Caki2 (cell line): ENCODE measurements at places on chromosomes 1 and 21.

- no peak for DNase-seq
Observed at GRCh38 chr1:158534496-158534895, 19.7 kb downstream of the OR6Y1 start.

GRCh38 chr1:115134850-115135480, 45.7 kb upstream of the TSPAN2 start:
- DNase-seq: peak; percentile 40

DNA sequence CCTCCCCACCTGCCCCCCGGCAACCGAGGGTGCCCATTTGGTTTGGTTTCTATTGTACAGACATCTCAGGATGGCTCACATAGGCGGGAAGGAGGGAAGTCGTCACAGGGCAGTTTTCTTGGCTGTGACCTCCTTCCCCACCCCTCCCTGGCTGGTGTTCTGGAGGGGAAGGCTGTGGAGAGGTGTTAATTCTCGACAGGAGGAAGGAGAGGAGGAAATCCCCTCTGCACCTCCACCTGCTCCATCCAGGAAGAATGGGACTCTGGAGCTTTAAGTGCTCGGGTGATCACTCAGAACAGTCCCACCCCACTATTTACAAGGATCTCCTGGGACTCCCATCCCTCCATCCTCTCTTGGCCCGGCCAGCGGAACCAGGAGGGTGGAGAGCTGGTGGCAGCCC, 7.6 kb downstream of the MEX3A start:
- no peak for DNase-seq

DNA sequence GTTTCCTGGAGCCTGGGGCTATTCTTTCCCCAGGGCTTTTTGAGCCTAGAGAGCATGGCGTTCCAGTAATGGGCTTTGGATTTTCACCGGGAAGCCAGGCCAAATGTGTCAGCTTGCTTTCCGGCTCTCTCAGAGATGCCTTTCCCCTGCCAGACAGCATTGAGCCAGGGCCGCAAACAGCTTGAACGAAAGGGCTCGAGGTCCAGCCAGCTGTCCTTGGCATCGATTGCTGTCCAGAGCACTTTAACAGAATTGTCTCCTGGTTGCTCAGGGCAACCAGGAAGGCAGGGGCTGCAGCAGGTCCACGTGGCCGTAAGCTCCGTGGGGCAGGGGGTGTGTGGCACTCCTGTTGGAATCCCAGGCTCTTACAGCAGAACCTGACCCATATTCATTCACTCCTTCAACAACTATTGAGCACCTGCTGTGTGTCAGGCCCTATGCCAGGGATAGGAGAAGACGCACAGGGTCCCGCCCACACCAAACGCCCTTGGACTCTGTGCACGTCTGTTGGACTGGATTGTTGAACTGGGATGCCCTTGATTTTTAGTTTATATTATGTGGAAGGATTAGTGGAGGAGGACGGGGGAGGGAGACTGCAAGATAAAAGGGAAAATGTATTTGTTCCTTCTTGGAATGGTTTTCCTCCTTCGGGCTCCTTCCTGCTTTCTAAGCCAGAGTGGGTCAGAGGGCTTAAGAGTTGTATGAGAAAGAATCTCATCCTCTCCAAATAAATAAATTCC, 38.7 kb upstream of the EFHD2 start:
- DNase-seq: no peak

GRCh38 chr1:44842862-44843655, at the start of gene PTCH2:
Gene PTCH2, minus strand, starts transcription at chr1:44843253. Its CDS starts 321 bp downstream, at chr1:44842932.
- peak; percentile 26 for DNase-seq

DNA sequence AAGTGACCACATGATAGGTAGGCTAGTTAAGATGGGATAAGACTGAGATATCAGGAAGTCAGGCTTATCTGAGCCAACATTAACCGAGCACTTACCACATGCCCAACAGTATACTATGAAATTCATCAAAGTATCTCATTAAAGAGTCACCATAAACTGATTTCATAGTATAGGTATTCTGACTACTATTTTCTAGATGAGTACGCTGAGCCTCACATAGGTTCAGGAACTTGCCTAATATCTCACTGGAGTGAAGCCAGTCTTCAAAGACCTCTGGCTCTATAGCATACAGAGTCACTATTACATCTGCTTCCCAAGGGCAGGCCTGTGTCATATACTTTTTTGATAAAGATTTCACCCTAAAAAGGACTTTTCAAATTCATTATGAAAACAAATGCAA, 115.6 kb upstream of the NGF start:
- DNase-seq: no peak

DNA sequence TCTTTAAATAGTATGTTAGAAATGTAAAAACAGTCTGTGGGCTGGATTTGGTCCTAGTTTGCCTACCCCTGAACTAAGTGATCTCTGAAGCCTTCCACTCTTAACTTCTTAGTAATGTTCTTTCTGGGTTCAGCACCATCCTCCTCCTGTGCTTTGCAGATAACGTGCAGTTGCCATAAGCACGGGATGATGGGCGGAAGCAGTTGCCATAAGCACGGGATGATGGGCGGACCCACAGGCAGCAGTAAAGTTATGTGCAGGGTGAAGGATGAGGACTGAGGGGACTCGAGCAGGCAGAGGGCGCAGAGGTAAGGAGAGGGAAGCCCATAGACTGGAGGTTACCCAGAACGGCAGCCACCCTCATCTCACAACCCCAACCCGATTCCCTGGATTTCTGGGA, 25.6 kb downstream of the GPA33 start:
- no peak for DNase-seq

DNA sequence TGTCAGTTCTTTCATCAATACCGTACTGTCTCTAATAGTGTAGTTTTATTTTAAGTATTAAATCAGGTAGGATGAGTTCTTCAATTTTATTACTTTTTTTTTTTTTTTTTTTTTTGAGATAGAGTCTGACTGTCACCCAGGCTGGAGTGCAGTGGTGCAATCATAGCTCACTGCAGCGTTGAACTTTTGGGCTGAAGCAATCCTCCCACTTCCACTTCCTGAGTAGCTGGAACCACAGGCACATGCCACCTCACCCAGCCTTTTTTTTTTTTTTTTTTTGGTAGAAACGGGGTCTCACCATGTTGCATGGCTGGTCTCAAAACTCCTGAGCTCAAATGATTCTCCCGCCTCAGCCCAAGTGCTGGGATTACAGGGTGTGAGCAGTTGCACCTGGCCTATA, 44.3 kb downstream of the INAVA start:
- DNase-seq: no peak

- DNase-seq: no peak
Observed at GRCh38 chr1:27593678-27594563, 10.0 kb downstream of the AHDC1 start.

GRCh38 chr1:219463636-219464035, 149.3 kb downstream of the ZC3H11B start:
- no peak for DNase-seq

- DNase-seq: no peak
Observed at GRCh38 chr1:192343344-192343743, 26.6 kb downstream of the RGS21 start.

GRCh38 chr1:36125129-36125991, at the start of gene COL8A2:
Gene COL8A2, minus strand, starts transcription at chr1:36125222. Its CDS starts 24,980 bp downstream, at chr1:36100242.
- DNase-seq: no peak

DNA sequence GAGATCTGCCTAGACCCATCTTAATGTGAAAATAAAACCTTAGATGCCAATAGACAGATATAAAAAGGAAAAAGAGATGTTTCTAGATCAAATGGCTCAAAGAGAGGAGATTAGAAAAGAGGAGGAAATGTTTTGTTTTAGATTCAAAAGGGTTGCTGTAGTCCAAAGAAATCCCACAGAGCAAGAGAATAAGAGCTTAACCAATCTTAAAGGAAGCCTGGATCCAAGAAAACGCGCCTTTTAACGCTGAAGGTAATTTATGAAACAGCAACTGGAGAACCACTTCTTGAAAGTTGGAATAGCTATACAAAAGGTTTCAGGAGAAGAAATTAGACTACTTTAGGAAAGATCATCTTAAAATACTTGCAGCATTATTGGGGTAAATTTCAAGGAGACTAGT, 298.8 kb downstream of the BRINP2 start:
- DNase-seq: no peak

- peak; percentile 30 for DNase-seq
Observed at GRCh38 chr1:172350856-172351255, 69.6 kb upstream of the C1orf105 start.

GRCh38 chr1:26126321-26127084, 14.9 kb downstream of the PDIK1L start:
- peak; percentile 96 for DNase-seq

- DNase-seq: no peak
Observed at GRCh38 chr1:62269851-62270495, 49.3 kb downstream of the KANK4 start.

DNA sequence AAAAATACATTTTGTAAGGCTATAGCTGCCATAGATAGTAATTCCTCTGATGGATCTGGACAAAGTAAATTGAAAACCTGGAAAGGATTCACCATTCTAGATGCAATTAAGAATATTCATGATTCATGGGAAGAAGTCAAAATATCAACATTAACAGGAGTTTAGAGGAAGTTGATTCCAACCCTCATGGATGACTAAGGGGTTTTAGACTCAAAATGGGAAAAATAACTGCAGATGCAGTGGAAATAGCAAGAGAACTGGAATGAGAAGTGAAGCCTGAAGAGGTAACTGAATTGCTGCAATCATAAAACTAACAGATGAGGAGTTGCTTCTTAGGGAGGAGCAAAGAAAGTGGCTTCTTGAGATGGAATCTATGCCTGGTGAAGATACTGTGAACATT, 230.8 kb downstream of the KCTD3 start:
- DNase-seq: no peak

- no peak for DNase-seq
Observed at GRCh38 chr1:237542525-237543418, 347.9 kb downstream of the ZP4 start.

DNA sequence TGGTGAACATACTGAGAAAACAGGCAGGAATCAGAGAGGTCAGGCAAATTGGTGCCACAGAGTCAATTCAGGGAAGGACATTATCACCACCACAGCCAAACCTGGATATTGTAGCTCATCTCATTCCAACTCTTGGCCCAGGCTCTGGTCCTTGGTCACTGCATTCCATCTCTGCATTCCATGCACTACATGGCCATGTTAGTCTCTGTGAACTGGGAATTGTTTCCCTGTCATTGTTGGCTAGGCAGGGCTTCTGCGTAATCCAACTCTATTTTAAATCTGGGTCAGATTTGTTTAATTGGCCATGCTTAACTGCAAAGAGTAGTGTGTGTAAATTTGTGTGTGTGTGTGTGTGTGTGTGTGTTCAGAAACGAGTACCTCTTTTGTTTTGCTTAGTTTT, 837.6 kb upstream of the ADAMTS5 start:
- DNase-seq: no peak

DNA sequence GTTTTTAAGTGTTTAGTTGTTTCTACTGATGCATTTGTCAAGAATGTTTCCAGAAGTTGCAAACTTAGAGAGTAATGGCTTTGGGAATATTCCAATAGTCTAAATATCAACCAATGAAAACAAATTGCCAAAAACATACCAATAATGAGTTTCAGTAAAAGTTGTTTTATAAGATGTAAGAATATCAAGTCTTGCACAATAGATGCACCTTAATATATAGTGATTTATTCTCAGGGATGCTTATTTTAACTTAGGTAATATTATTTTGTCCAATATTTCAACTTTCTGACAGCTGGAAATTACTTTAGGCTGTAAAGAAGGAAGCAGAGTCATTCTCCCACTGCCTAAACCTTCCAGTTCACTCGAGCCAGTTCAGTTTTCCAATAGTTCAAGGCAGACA, 5.4 kb upstream of the NMNAT2 start:
- DNase-seq: no peak

- no peak for DNase-seq
Observed at GRCh38 chr1:8545078-8545477, 227.2 kb downstream of the SLC45A1 start.

DNA sequence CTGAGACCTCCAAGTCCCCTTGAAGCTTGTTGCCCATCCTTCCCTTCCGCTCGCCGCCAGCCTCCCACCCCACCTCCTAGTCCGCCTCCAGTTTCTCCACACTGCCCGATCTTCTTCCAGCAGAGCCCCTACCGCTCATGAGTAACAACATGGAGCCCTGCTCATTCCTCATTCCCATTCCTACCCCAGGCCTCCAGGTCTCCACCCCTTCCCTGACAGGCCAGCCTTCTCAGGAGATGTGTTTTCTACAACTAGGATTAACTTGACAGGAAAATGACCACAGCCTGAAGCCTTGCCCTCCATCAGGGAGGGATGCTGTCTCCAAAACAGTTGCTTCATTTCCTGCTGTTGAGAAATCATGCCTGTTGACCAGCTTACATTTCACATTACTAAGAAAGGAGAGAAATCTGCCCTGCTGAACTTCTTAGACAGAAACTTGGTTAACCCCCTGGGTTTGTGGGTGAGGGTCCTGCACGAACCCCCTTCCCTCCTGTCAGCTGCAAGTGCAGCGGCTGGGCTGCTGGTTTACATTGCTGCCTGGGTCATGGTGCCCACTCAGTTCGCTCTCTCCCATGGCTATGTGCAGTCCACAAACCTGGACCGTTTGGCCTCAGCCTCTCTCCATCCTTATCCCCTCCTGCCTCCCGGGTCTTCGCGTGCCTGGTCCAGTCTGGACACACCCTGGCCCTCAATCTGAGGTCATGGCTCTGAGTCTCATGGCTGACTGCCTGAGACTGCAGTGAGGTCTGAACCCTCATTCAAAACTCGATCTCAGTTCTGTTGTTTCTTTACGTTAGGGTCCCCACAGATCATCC, 16.1 kb upstream of the CHI3L1 start:
- no peak for DNase-seq

DNA sequence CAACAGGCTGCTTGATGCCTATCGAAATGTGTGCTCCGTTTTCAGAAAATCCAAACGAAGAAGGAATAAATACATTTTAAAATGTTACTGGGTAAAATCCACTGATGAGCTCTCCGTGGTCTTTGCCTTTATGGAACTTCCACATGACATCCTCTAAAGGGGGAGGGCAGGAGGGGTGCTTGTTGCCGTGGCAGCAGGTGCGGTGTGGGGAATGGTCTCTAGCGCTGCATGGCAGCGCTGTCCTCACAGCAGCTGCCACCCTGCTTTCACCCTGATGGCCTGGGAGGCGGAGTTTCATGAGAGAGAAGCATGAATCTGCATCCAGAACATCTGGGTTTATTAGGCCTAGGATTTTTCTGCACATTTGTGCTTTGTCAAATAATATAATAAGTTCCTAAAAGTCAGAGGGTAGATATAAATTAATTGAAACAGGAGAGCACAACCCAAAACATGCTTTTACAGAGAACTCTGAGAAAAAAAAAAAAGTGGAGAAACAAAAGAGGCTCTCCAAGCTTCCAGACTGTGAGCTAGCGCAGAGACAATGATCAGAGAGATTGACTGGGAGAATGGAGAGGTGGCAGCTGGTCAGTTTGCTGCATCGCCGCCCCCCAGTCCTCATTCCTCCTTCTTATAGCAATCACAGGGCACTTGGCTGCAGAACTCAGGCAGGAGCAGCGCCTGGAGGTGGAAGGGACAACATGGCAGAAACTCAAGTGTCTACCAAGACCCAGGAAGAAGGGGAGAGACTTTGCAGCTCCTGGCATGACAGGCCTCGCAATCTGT, 228.6 kb downstream of the DSCAM start:
- DNase-seq: no peak
